SK-N-SH treated with all-trans-retinoic acid at 6 μM for 48 hours (cell line): ENCODE measurements at places on chromosomes 2 and 18.

DNA sequence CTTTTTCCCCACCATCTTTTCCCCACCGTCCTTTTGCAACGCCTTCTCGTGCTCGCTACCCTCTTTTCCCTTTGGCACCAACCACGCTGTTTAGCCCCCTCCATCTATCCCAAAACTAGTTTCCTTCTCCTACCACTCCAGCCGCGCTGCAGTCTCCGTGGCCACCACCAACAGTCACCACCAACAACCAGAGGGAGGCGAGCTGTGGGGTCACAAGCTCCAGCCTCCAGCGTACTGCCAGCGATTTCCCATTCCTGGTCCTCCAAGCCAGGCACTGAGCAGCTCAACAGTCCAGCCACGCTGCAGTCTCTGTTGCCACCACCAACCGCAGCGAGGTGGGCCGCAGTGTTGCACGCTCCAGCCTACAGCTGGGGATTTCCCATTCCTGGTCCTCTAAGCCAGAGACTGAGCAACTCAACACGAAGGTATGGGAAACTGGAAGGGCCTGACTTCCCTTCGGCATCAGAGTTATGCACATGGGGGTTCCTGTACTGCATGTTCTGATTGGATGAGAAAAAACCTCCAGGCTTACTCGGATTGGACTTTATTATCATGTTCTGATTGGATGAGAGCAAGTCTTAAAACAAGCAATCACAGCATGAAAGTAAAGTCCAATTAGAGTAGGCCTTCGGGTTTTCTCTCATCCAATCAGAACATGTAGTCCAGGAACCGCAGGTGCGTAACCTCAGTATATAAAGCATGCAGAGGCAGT is 42.3 kb upstream of the IMP4 start:
- no peak for ATAC-seq

- no peak for ATAC-seq
Measured at GRCh38 chr2:24517247-24517646, 26.2 kb downstream of the NCOA1 start.

- peak; percentile 87 for ATAC-seq
Measured at GRCh38 chr18:77207540-77207939, 42.1 kb upstream of the GALR1 start.

DNA sequence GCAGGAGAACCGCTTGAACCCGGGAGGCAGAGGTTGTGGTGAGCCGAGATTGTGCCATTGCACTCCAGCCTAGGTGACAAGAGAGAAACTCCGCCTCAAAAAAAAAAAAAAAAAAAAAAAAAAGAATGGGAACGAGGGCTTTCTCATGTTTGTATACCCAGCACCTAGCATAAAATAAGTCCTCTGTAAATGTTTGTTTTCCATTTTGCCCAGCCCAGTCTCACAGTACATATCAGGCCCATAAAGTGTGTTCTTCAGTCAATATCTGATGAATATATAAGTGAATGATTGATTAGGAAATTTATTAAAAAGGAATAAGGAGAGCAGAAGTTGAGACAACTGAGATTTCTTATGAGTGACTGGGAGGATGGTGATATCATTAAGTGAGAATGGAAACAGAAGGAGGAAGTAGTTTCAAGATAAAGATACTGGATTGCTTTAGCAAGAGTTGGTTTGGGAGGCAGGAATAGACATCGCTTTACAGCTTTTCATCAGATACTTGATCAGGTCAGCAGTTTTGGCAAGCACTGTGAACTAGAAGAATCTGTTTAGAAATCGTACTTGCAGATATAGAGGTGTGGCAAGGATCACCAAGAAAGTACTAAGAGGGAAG is 327.5 kb downstream of the KIAA1328 start:
- ATAC-seq = no peak

DNA sequence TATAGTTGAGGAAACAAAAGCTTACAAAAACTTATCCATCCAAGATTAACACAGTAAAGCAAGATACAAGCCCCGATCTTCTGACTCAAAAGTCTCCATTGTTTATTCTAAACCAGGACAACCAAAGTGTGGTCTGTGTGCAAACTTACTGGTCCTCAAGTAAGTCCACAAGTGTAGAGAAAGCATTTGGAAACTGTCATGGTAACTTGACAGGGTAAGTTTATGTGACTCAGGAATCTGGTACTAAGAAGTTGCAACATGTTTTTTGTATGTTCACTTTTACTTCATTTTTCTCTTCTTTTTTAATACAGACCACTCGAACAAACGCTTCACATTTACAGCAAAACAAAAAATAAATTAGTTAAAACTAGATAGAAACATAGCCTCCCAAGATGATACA is 9.4 kb downstream of the MBD2 start:
- ATAC-seq = no peak
